Ecto neural progenitor cell (in vitro differentiated cells): ENCODE measurements at places on chromosomes 1 and 21.

DNA sequence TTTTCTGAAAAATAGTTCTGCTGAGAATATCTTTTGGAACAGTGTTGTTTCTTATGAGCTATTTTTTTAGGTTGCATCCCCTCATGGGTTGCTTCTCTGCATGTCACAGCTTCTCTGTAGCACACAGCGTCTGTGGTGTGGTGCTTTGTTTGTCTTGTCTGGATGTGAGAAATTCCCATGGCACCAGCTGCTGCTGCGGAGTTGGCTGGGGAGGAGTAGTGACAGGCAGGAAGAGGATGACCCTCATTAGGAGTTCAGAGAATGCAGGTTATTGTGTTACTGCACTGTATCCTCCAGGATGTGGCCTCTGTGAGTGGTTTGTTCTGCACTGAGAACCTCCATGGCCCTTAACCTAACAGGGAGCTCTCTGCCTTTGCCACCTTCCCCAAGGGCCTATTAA is 64.8 kb downstream of the TSEN15 start:
- no peak for DNase-seq

GRCh38 chr1:29354511-29355098 is 118.3 kb downstream of the PTPRU start:
- DNase-seq = peak; percentile 40

- DNase-seq = no peak
These were observed 11.6 kb upstream of the BSDC1 start for GRCh38 chr1:32405672-32406467.

DNA sequence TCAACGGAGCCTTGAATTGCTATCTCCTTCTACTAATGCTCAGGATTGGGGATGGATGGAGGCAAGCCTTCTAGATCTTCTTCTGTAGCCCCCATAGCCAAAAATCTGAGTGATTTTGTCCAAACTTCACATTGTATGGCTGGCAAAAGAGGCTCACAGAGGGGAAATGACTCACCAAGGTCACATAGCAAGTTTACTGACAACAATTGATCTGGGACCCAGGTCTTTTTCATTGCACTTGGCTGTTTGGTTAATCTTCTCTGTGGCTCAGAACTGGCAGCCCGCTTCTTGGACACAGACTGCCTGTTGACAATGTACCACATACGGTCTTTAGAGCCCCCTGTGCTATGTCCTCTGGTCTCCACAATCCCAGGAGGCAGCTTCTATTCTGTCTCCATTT is 3.0 kb upstream of the LACTBL1 start:
- DNase-seq = no peak

GRCh38 chr21:36428761-36429432 is 43.7 kb downstream of the CHAF1B start:
- no peak for DNase-seq

- DNase-seq = peak; percentile 51
These were observed 13.1 kb downstream of the MAP1LC3C start for GRCh38 chr1:241985787-241986186.

DNA sequence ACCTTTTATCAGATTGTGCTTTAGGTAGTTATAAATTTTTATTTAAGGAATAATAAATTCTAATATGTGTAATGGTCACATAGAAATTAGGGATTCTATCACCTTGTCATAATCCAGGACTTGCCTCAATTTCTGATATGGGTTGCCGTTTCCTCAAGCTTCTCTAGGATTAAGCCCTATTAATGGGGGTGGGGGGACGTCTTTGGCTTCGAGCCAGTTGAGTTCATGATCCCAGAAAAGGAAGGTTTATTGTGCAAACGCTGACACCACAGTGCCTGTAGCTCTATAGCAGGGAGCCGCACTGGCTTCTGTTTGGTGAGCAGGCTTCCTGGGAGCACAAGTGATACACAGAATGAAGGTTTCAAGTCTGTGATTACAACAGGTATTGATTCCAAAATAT is 22.0 kb upstream of the VAMP3 start:
- no peak for DNase-seq

GRCh38 chr1:240582953-240583352 is 29.0 kb downstream of the GREM2 start:
- no peak for DNase-seq

DNA sequence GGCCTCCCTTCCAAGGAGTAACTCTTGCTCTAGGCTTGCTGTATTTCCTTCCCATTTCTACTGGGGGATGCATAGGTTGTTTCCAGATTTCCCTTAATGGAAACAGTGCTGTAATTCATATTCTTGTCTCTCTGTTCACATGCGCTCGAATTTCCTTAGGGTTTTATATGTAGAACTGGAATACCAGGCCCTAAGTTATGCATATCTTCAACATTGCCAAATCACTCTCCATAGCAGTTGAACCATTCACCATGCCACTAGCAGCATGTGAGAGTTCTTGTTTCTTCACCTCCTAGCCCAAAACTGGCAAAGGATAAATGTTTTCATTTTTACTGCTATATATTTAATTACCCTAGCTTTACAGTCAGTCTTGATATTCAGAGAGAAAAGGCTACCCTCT is 12.8 kb downstream of the MAP10 start:
- DNase-seq = no peak

- DNase-seq = no peak
These were observed 41.8 kb upstream of the LRRC52 start for GRCh38 chr1:165501970-165502348.

DNA sequence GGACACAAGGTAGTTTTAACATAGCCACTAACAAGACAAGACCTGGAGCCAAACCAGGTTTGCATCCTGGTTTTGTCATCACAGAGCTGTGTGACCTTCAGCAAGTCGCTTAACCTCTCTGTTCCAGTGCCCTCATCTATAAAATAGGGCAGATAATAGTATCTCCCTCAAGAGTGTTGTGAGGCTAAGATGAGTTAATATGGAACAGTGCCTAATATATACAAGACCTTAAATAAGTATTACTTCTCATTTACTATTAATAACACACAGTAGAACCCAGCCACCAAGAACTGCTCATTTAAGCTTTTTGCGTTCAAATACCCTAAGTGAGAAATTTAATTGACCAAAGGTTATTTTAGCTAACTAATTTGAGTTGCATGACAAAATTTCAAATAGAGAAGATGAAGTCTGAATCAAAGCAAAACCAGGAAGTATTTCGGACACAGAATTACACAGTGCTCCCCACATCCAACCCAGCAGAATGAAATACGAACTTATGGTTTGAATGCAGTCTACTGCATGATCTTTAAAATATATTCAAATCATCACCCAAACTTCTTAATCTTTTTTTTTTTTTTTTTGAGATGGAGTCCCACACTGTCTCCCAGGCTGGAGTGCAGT is 123.9 kb upstream of the KRTAP19-8 start:
- DNase-seq = no peak

DNA sequence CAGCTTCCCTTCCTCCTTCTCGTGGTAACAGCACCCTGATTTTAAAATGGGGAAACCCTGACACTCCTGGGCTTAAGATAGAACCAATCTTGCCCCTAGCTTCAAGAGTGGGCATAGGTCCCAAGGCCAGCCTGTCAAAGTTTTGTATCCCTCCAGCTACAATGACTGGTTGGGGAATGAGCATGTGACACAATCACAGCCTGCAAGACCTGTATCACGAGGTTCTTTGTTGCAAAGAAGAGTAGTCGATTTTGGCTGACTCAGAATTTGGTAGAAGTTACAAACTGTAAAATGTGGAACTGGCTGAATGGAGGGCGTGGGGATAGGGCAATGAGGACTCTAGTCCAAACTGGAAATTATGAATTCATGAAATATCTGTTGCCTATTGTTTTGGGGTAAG is 18.7 kb downstream of the CTSK start:
- no peak for DNase-seq

DNA sequence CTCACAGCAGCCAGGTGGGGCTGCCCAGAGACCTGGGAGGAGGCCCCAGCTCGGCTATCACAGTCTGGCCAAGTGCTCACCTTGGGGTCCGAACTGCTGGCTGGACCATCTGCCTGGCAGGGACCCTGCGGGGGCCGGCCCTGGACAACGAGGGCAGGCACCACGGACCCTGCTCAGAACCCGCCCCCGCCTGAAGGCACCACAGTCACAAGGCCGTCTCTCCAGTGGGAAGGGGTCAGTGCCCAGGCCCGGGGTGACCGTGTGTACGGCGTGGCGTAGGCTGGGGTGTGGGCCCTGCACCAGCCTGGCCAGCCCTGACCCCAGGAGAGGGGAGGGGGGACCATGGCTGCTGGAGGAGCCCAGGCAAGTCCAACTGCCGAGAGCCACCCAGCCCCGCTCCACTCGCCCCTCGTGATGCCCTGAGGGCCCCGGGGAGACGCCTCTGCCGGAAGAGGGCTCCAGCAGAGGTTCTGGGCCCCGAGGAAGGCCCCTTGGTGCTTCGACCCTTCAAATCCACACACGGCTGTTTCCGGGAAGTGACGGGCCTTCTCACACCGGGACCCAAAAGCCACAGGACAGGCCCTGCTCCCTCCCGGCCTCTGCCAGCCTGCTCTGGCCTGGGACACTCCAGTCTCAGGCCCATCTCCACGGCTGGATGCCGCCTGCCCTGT is 11.2 kb upstream of the RNF223 start:
- peak; percentile 44 for DNase-seq

DNA sequence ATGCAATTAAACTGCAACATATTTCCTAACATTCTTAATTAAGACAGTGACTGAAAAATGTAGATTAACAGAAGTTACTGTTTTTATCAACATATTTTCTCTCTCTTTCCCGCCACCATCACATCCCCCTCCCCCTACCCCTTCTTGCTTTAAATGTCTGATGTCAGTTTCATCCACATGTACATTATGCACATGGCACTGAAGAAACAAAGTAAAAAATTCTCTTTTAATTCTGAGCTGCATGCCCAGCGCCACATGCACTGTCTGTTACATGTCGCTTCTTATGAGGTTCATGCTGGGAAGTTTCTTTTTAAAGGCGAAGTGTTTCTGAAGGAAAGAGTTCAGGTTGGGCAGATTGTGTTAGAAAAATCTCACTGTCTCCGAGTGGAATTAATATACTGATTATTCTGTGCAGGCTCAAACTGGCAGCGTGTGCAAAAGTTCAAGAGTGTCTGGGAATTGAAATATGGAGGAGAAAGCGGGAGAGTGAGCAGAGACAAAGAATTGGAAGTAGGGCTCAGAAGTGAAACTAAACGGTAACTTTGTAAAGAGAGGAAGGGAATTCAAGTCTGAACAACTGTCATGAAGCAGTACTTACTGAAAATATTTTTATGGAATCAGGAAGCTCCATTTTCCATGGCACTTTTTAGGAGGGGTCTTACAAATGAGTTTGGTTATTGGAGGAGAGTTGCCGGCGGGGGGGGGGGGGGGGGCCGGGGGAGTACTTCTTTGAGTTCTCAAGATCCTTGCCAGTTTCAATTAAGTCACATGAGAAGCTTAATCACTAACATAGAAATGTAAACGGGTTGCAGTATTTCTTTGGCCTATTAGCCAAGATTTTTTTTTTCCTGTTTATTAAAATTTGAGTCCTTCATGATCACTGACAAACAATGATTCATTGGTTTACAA is 217.6 kb downstream of the SDCCAG8 start:
- DNase-seq = no peak

DNA sequence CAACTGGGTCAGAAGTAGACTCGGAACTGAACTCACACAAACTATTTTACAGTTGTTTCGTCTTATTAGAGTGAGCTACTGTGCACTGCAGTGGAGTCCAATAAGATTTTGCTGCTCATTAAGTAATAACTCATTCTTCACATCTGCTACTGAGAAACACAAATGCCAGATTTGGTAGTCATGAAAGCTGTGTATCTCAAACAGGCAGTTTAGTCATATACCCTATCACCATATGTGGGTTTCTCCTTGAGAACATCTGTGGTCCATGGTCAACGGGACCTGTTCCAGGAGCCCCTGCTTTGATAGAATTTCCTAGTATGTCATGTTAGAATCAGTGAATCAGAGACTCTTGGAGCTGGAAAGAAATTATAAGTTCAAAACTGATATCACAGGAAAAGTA is 60.4 kb downstream of the ALG14 start:
- DNase-seq = no peak

GRCh38 chr1:87334351-87335174 is 5.9 kb downstream of the LMO4 start:
- DNase-seq = peak; percentile 66
